Left ventricle myocardium inferior (tissue), 1 donor: ENCODE measurements at places on chromosomes 6 and 20. TPM values are rescaled to one million over a fixed set of nuclear protein-coding genes. Genes with fewer than 3 reads are reported as not detected.

Gene L3MBTL3
- total RNA-seq: 3.2 TPM

Gene SSTR4
- not detected for total RNA-seq

DNA sequence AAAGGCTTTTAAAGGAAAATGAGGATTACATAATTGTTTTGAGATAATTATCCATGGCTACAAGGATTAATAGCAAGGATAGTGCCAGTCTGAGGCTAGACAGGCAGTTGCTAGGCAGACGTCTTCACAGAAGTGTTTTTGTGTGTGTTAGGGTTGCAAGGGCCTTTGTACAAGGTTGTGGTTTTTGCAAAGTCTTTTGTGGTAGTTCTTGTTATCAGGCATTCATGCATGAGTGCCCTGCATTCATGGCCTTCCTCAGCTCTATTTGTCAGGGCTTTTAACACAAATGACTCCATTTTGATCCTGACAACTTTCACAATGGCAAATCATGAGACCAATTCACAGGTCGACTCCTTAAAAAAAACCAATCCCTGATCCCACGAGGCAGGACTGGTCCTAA is 68.1 kb upstream of the TXNDC5 start:
- DNase-seq: no peak
- H3K27me3 ChIP-seq: no peaks in the 10 kb centered on the region
- no peak overlapping the region for H3K27ac ChIP-seq
- H3K4me1 ChIP-seq: peaks cover 26% of the 10 kb centered on the region

DNA sequence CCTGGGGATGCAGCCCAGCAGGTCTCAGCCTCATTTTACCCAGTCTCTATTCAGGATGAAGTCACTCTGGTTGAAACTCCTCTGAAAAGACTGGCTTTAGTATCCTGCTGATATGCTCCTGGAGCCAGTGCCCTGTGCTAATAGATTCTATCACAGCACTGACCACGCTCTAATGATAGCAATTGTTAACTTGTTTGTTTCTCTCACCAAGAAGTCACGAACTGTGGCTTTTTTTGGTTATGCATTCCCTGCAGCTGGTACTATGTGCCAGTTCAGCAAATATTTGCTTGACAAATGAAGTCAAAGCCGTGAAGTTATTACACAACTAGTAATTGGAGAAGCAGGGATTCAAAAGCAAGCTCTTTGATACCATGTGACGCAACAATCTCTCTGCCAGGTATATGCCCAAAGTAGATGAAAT is 754.6 kb downstream of the KIF16B start:
- H3K4me1 ChIP-seq: no peaks in the 10 kb centered on the region
- H3K27me3 ChIP-seq: no peaks in the 10 kb centered on the region
- H3K4me3 ChIP-seq: no peak overlapping the region
- no peak for DNase-seq
- H3K27ac ChIP-seq: no peak overlapping the region

GRCh38 chr6:133326584-133326983 is 85.4 kb downstream of the EYA4 start:
- no peak overlapping the region for H3K4me3 ChIP-seq
- peaks cover 20% of the 10 kb centered on the region for H3K4me1 ChIP-seq
- H3K27me3 ChIP-seq: no peaks in the 10 kb centered on the region
- H3K36me3 ChIP-seq: no peaks in the 10 kb centered on the region
- no peak overlapping the region for H3K27ac ChIP-seq
- no peak for DNase-seq

- peaks cover 94% of the 10 kb centered on the region for H3K27me3 ChIP-seq
- no peak overlapping the region for H3K27ac ChIP-seq
- no peak for DNase-seq
- H3K36me3 ChIP-seq: no peaks in the 10 kb centered on the region
Observed at GRCh38 chr20:61881416-61881815, 184.3 kb downstream of the TAF4 start.

- H3K27ac ChIP-seq: no peak overlapping the region
- H3K36me3 ChIP-seq: no peaks in the 10 kb centered on the region
- DNase-seq: no peak
- H3K4me1 ChIP-seq: no peaks in the 10 kb centered on the region
- H3K4me3 ChIP-seq: no peak overlapping the region
Observed at GRCh38 chr6:2078888-2079287, 166.5 kb downstream of the GMDS start.

GRCh38 chr6:167697316-167697715 is 129.4 kb upstream of the AFDN start:
- H3K36me3 ChIP-seq: no peaks in the 10 kb centered on the region
- no peak overlapping the region for H3K27ac ChIP-seq
- H3K27me3 ChIP-seq: peaks cover 4% of the 10 kb centered on the region

DNA sequence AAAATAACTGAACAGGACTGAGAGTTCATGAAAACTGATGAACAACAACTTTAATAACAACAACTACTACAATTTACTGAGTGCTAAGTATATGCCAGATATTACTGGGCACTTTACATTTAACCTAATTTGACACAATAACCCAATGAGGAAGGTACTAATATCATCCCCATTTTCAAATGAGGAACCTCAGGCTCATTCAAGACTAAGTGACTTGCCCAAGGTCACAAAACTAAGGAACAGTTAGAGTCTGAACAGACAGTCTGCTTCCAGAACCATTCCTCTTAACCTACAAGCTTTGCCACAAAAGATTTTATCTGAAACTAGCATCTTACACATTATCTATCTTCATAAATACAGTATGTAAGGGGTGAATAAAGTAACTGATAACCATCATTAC is 10.6 kb upstream of the NDRG3 start:
- H3K27ac ChIP-seq: peak overlapping the region; percentile 72
- H3K27me3 ChIP-seq: no peaks in the 10 kb centered on the region
- H3K36me3 ChIP-seq: peaks cover 19% of the 10 kb centered on the region
- peaks cover 37% of the 10 kb centered on the region for H3K4me1 ChIP-seq
